ENCODE measurements at places on chromosomes 4 and X. TPM values are rescaled to one million over a fixed set of nuclear protein-coding genes. Genes with fewer than 3 reads are reported as not detected.

The CMC4 gene
- 2.5 TPM for polyA plus RNA-seq

The VCX gene
- not detected for polyA plus RNA-seq

The XK gene
- polyA plus RNA-seq = 8.1 TPM

The MFAP3L gene
- 43.4 TPM for polyA plus RNA-seq

The RENBP gene
- polyA plus RNA-seq = not detected

The MOSPD2 gene
- 14.2 TPM for polyA plus RNA-seq

Data from Purkinje cell (primary cell).